ENCODE measurements at places on chromosomes 1 and 21.

GRCh38 chr21:32423320-32424190 lies 11.0 kb downstream of the EVA1C start:
- DNase-seq, result no peak

DNA sequence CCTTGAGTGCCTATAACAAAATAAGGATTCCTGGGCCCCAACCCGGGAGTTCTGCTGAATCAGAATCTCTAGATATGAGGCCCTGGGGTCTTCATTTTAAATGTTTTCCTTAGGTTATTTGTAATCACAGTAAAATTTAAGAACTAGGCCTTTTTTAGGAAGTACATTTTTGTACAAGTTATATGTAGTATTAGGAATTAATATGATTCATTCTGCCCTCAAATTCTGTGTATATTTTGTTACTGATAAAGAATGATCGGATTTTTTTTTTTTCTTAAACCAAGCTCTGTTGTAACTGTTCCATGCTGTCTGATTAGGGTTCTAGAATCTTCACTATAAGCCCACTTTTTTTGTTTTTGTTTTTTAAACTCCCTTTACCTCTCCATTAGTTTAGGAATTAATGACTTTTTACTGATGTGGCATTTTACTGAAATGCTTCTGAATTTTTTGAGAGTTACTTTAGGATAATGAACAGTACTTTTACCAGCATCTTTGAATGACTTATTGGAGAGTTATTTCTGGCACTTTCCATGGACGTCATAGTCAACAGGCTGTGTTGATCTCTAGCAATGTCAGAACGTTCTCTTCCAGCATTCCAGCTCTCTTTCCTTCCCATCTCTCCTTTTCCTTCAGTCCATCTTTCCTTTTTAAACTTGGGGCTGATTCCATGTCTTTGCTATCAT lies 48.3 kb downstream of the CLIC4 start:
- no peak for DNase-seq

- DNase-seq, result no peak
These were observed 91.2 kb downstream of the JAK1 start for GRCh38 chr1:64875101-64875500.

GRCh38 chr1:17682400-17682799 lies 72.7 kb upstream of the ACTL8 start:
- DNase-seq, result no peak

GRCh38 chr1:24101796-24102586 lies 9.9 kb downstream of the MYOM3 start:
- no peak for DNase-seq

GRCh38 chr1:6260961-6261614 lies at the start of gene GPR153:
Gene GPR153 (minus strand): TSS chr1:6261098. CDS start chr1:6254905, 6,193 bp downstream.
- no peak for DNase-seq

- no peak for DNase-seq
These were observed 38.5 kb downstream of the TGFB2 start for GRCh38 chr1:218383681-218384080.

GRCh38 chr1:199641531-199641930 lies 386.0 kb upstream of the NR5A2 start:
- DNase-seq, result no peak

- no peak for DNase-seq
These were observed 107.3 kb downstream of the RNF220 start for GRCh38 chr1:44512313-44512885.

- DNase-seq, result no peak
These were observed 154.5 kb downstream of the ACTL8 start for GRCh38 chr1:17909634-17910033.

DNA sequence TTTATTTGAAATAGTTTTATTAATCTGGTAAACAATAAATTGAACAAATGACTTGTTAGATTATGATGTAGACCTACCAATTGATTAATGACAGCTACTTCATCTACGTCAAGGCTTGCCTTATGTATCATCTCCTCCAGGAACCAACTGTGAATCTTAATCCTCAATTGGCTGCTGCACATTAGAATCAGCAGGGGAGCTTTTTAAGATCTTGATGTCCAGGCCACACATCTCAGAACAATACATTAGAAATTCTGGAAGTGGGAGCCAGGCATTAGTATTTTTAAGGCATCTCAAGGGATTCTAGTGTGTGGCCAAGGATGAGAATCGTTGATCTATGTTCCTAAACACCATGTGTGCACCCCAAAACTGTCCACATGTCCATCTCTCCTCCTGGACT lies 52.0 kb upstream of the LYPLAL1 start:
- DNase-seq, result no peak

All from Jurkat, Clone E6-1 (cell line).